ENCODE measurements at places on chromosomes 16 and 17.

- no peak for DNase-seq
Measured at GRCh38 chr17:39165178-39165840, 652 bp downstream of the ARL5C start.

GRCh38 chr17:44257815-44258760 is 9.8 kb downstream of the SLC4A1 start:
- no peak for DNase-seq

DNA sequence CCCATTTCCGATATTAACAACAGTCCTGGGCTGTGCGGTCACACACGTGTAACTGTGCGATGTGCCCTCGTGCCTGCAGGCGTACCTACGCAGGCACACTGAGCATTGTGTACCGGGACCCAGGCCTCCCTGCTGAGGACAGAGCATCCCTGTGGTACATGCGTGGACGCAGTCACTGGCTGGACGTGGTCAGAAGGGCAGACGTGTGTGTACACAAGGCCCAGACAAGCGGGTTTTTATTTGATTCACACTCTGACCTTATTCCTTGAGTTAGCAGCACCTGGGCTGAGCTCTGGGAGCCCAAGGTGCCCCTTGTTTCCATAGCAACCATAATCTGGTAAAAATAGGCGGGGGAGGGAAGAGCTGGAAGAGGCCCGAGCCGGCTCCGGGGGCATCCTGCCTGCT is 19.5 kb downstream of the RAP1GAP2 start:
- no peak for DNase-seq

DNA sequence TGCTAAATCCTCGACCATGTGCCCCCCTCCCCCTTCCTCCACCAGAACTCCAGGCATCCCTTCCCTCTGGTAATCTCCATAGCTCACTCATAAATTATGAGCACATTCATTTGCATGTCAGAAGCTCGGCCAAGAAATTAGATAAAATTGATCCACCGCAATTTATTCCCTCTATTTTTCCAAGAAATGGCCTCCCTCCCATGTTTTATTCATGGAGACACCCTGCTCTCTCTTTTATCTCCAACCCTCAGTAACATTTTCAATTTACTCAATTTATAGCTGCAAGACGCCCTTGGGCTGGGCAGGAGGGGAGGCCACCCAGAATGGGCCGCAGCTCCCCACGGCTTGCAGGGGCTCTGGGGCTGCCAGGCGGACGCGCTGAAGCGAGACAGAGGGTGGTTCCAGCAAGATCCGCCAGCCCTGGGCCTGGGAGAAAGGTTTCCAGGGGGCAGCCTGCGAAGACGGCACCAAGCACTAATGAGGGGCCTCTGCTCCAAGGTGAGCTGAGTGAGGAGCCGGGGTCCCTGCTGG is 54.7 kb upstream of the ZNF423 start:
- DNase-seq: no peak

DNA sequence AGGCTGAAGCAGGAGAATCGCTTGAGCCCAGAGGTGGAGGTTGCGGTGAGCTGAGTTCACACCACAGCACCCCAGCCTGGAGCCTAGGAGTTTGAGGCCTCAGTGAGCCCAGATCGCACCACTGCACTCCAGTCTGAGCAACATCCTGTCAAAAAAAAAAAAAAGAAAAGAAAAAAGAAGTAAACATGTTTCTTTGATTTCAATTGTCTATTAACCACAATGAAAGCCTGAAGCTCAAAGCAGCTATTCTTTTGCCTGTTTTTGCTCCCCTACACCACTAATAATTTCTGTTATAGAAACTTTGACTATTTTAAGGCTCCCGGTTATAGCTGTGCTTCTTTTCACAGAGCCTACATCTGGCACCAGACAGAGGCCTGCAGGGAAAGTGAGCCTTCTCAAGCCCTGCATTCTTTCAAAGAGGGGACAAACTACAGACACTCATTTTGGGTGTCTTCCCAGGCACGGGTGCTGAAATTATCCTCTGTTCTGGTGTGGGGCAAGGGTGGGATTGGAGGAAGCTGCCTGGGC is 14.2 kb upstream of the SLC52A1 start:
- DNase-seq: no peak

- no peak for DNase-seq
Measured at GRCh38 chr16:46836534-46837530, 5.9 kb upstream of the C16orf87 start.

GRCh38 chr16:35207059-35207999 is 1747.9 kb downstream of the TP53TG3F start:
- DNase-seq: no peak

Measured in NB4 (cell line).